NCI-H2029 treated with DMSO at 0.1 percent for 48 hours (cell line): ENCODE measurements at places on chromosomes 2 and 18.

DNA sequence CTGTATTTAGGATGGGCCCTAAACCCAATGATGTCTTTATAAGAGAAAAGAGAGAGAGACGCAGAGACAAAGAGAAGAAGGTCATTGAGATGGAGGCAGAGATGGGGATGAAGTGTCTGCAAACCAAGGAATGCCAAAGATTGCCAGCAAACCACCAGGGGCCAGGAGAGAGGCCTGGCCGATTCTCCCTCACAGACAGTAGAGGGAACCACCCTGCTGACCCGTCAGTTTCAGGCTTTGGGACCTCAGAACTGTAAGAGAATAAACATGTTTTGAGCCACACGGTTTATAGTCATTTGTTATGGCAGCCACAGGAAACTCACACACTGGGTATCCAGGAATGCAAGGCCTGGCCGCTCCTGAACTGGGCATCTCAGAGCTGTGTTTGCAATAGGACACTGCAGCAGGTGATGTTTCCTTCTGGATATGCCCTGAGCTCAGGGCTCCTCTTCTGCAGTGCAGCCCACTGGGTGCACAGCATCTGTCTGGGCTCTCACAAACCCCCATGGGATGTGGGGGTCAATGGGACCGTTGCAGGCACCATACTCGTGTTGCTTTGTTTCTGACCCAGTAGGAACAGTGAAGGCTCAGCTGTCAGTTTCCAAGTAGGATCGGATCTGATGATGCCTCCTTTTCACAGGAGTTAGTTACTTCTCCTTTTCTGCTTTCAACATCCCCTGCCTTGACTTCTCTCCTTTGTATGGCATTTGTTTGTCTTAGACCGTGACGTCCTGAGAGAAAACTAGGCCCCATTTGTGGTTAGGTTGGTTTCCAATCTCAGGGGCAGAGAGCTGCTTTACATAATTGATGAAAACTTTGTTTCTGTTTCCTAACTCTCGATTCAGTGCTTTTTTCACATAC is 20.8 kb downstream of the PTPN18 start:
- no peak for DNase-seq

DNA sequence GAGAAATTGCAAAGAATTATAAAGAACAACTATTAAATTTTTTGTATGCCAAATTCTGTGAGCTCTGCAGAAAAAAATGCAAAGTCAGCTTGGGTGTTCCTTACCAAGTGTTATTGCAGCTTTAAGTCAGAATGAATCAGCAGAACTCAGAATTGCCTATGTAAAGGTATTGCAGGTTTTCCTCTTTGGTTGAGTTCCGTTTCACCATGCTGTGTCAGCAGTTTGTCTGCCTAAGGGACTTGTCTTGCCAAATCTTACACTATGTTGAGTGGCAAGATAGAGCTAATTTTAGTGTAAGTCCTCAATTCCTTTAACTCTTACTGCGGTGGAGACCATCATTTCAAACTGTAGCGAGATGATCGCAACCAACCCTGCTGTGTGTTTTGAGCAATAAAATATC is 38.8 kb downstream of the ADAM23 start:
- no peak for DNase-seq

DNA sequence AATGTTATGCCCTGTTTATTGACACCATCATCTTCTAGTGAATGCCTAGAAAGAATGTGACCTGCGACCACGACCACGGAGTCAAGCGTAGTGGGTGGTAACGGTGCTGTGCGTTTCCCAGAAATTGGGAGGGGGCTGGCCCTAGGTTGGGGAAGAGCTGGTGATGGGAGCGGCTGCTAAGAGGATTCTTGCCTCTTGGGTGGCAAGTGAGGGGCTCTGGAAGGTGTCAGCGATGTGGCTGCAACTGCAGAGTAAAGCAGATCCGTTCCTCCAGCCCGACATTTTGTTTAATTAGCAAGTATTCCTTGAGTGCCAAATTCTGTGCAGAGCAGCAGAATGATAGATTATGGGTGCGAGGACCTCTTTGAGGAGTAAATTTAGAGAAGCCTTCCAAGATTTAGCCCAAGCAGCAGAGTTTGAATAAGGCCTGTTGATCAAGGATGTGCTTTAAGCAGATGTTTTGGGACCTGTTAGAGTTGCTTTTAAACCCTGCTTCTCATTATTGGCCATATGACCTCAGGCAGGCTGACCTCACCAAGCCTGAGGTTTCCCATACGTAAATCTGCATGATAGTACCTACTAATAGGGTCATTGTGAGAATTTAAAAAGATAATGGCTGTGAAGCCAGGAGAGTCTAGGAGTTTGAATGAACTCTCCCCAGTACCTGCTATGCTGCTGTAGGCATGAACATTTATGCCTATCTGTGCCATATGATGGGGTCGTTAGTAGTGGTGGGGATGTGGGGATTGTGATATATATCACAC is 287.7 kb downstream of the PTGR3 start:
- DNase-seq, result no peak

- no peak for DNase-seq
These were observed 257.9 kb downstream of the SATB2 start for GRCh38 chr2:199199797-199200196.

- no peak for DNase-seq
These were observed 12.4 kb upstream of the SPATA3 start for GRCh38 chr2:230983566-230983965.

GRCh38 chr18:12246849-12247808 is 7.0 kb upstream of the CIDEA start:
- DNase-seq, result no peak

GRCh38 chr2:235694721-235695601 is 201.1 kb downstream of the AGAP1 start:
- no peak for DNase-seq

DNA sequence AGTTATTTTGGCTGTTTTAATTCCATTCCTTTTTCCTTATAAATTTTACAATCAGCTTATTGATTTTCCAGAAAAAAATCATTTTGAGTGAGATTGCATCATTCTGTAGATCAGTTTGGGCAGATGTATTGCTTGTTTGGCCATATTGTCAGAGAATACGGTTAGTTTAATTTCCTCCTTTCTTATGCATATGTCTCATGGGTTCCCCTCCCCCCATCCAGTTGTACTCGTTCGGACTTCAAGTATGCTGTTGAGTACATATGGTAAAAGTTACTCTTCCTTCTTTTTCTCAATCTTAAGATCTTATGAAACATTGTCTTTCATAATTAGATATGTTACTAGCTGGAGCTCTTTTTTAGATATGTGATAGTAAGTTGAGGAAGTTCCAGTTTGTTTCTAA is 131.2 kb upstream of the TTC27 start:
- no peak for DNase-seq

DNA sequence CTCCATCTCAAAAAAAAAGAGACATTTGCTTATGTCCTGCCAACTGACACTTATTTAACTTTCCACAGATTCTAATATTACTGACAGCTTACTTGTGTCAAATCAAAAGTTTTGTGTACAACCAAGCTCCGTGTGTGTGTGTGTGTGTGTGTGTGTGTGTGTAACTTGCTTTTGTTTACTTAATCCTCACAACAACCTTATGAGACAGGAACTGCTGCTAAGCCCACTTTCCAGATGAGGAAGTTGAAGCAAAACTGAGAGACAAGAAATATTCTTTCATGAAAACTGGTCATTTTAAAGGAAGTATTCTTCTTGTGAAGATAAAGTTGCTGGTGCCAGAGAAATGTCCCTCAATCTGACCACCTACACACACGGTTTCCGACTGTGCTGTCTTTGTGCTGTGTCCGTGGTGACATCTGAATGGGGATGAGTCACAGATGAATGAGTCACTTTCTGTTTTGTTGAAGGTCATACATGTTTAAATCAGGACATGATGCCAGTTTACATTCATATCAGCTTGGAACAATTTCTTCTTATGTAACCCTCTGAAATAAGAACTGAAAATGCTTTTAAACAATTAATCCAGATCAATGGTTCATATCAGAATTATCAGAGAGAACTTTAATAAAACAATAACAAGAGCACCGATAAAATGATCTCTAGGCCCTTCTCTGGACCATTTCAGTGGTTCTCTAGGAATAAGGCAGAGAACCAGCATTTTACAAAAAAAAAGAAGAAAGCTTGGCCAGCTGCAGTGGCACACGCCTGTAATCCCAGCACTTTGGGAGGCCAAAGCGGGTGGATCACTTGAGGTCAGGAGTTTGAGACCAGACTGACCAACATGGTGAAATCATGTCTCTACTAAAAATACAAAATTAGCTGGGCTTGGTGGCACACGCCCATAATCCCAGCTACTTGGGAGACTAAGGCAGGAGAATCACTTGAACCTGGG is 95.5 kb downstream of the THNSL2 start:
- no peak for DNase-seq

DNA sequence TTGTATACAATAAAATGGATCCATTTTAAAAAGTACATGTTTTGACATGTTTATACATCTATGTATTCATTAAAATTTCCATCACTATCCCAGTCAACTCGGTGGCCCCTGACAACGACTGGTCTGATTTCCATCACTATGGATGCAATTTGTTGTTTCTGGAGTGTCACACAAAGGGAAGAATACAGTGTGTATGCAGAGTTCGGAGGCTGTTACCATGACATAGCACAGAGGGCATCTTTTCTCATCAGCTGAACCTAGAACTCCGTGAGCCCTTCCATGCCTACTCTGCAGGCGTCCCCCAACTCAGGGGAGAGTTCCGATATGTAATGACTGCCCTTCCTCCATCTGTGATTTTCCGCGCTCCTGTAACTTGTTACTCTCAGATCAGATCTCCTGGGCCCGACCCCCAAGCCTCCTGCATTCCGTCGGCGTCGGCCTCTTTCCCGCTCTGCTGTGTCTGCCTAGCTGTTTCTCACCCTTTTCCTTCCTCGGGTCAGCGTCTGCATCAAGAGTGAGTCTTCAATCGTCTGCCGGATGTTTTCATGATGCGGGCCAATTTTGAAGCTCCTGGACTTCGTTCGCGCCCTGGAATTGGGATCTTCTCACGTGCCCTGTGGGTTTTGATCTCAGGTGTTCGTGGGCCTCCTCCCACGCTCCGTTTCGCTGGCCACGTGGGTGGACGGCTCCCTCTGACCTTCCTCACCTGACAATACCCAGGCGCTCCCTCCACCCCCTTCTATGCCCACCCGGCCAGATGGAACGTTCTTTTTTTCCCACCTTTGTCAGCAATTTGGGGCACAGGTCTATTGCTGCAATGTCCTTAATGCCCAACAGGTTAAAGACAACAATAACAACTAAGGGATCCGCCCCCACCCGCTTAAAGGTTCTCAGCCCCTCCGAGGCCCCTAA is 161.0 kb downstream of the TWIST2 start:
- no peak for DNase-seq

DNA sequence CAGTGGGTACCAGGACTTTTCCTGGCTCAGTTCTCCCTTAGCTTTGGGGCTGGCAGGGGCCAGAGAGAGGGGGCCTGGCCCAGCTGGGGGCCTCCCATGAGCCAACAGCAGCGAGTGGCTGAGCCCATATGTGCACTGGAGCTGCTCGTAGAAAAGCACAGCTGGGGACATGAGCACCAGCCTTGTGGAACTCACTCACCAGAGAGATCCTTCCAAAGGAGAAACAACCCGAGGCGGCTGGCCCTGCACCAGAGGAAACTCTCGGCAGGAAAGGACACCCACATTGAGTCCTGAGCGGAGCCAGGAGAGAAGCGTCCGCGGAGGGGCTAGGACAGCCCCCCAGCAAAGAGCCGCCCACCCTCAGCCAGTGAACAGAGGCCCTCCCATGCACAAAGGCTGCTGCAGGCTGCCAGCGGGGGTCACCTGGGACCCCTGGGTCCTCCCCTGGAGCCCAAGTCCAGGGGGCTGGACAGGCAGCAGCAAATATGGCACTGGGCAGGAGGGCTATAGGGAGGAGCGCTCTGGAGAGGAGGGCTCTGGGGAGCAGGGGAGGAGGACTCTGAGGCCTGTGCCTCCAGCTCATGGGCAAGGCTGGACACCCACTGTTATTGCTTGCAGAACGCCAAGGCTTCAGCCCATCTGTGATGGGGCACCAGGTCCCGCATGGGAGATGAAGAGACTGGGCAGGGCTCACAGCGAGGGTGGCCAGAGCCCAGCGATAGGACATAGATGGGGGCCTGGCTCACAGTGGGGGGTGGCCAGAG is 42.1 kb upstream of the SNED1 start:
- no peak for DNase-seq

DNA sequence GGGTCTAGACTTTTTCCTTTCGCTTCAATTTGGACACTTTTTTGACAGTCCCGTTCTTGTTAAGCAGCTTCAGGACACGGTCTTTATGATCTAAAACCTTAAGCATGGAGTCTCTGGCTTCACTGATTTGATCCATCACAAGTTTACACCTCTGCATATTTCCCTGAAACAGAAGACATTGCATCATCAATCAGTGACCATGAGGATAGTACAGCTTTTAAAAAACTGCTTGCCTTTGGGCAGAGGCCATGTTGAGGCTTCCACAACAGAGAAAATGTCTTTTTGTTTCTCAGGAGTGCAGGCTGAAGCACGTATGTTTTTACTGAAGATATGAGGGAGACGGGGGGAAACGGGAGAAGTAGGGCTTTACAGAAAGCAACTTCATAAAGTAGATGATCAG is 56.2 kb upstream of the AMMECR1L start:
- DNase-seq, result no peak

GRCh38 chr2:114068438-114068837 is 178.5 kb downstream of the ACTR3 start:
- DNase-seq, result no peak

DNA sequence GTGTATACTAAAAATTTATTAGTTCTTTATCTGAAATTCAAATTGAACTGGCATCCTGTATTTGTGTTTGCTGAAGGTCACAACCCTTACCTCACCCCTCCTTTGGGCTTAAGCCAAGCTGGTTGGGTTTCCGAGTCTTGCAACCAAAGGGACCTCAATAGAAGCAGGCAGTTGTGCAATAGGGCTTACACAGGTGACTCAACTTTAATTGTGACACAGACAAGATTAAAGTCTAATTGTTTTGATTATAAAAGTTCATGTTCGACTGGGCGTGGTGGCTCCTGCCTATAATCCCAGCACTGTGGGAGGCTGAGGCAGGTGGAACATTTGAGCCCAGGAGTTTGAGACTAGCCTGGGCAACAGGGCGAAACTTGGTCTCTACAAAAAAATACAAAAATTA is 71.5 kb downstream of the RAB31 start:
- no peak for DNase-seq

GRCh38 chr18:78813936-78814710 is 165.5 kb upstream of the SALL3 start:
- DNase-seq, result no peak

GRCh38 chr18:70499218-70499691 is 210.4 kb downstream of the SOCS6 start:
- no peak for DNase-seq

DNA sequence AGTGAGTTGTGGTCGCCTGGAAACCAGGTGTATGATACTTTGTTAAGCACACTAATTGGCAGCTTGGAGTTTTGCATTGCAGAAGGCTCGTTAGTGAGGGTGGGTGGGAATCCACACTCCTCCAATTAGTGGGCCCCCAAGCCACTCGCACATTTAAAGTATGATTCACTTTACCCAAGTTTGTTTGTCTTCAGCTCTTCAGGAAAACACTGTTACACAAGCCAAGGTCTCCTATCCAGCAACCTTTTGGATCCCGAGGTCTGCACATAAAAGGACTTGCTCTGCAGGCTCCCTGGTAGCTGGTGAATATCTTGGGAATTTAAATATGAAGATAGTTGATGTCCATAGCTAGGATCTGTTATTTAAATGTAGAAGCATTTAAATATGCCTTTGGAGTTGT is 66.1 kb downstream of the NPAS2 start:
- no peak for DNase-seq

- DNase-seq, result no peak
These were observed 27.1 kb downstream of the SH2D6 start for GRCh38 chr2:85445316-85446295.

GRCh38 chr2:53802617-53803151 is 15.8 kb downstream of the ERLEC1 start:
- no peak for DNase-seq

GRCh38 chr2:239339241-239339640 is 61.6 kb downstream of the HDAC4 start:
- DNase-seq, result no peak
